ENCODE measurements at places on chromosomes 1 and 21.

- no peak for DNase-seq
Measured at GRCh38 chr1:89550995-89551394, 26.4 kb downstream of the LRRC8B start.

DNA sequence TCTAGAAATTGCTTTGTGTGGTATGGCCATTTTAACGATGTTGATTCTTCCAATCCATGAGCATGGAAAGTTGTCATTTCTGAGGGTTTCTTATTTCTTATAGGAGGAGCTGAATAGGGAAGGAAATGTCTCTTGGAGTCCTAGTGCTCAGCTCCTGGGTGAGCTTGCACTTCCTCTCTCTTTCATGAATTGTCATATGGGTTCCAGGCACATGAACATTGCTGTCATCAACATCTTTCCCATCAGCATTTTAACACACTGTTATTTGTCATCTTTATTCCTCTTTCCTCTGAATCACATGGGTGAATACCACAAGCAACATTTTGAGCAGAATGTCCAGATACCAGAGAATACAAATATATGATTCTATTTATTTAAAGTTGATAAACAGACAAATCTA lies 23.4 kb downstream of the SLAMF6 start:
- no peak for DNase-seq

DNA sequence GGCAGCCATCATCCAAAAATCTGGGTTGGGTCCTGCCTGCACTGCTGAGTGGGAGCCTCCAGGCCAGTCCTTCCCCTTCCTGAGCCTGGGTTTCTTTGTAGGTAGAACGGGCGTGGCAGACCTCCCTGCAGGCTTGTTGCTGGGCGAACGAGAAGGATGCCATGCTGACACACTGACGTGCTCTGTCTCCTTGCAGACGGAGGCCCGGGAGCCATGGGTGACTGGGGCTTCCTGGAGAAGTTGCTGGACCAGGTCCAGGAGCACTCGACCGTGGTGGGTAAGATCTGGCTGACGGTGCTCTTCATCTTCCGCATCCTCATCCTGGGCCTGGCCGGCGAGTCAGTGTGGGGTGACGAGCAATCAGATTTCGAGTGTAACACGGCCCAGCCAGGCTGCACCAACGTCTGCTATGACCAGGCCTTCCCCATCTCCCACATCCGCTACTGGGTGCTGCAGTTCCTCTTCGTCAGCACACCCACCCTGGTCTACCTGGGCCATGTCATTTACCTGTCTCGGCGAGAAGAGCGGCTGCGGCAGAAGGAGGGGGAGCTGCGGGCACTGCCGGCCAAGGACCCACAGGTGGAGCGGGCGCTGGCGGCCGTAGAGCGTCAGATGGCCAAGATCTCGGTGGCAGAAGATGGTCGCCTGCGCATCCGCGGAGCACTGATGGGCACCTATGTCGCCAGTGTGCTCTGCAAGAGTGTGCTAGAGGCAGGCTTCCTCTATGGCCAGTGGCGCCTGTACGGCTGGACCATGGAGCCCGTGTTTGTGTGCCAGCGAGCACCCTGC lies 1.4 kb downstream of the GJA4 start:
- DNase-seq: no peak

DNA sequence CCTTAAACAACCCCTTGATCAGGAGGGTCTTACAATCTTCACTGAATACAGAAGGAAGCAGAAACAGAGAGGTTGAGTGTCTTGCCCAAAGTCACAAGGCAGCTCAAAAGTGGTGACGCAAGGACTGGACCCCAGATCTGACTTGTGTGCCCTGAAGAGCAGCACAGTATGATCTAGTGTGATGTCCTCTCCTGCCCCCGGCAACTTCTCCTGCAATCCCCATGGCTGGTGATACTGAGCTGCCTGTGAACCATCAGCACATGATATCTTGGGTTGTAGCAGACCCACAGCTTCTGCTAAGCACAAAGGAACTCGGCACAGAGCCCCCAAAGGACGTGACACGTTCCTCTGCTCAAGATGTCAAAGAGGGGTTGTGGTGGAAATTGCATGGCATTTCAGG lies 51.2 kb upstream of the EDN2 start:
- no peak for DNase-seq

GRCh38 chr1:100476735-100477290 lies 61.1 kb upstream of the GPR88 start:
- no peak for DNase-seq

GRCh38 chr1:184520336-184520735 lies 133.5 kb downstream of the C1orf21 start:
- DNase-seq: no peak

- peak; percentile 45 for DNase-seq
Measured at GRCh38 chr1:28887419-28887834, 26.9 kb upstream of the EPB41 start.

- no peak for DNase-seq
Measured at GRCh38 chr1:14240265-14240664, 358.2 kb upstream of the KAZN start.
